ENCODE measurements at places on chromosomes 5 and 9.
A peak's percentile ranks its signal among the peaks of the same experiment; 100 is the strongest.

DNA sequence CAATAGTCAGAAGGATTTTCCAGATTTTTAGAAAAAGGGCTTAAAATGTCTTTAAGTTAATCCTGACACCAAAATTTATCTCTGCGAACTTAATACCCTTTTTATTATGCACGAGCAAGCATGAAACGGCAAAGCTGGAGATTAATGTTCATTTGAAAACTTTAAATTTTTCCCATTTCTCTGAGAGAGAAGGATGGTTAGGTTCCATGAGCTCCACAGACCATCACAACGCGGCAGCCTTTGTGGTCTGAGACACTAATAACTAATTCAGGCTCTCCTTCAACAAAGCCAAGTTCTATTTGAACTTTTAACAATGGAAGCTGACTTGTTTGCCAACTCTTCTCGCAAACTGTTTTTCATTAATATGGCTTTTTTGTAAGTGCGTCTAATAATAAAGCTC, 94.7 kb downstream of the MYO10 start:
- DNase-seq = no peak

DNA sequence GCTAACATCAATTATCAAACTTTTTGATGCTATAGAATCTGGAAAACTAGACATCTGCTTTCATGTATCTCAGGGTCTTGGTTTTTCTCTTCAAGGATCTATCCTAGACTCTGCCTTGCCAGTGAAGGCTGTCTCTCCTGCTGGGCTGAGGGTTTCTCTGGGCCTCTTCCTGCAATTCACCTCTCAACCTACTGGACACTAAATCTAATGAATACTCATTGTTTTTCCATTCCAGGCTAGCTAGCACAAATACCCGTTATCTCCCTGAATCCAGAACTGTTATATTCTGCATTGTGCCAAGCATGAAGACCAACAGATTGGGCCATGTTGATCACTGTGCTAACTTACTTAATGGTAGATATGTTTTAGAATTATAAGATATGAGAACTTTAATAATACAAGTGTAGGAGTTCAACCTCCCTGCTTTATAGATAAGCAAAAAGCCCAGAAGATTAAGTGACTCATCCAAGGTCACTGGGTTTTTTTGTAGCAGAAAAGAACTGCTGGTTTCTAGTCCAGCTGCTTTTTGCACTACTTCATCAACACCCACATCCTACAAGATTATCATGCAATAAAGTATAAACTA, 56.5 kb upstream of the RNF38 start:
- DNase-seq = no peak

DNA sequence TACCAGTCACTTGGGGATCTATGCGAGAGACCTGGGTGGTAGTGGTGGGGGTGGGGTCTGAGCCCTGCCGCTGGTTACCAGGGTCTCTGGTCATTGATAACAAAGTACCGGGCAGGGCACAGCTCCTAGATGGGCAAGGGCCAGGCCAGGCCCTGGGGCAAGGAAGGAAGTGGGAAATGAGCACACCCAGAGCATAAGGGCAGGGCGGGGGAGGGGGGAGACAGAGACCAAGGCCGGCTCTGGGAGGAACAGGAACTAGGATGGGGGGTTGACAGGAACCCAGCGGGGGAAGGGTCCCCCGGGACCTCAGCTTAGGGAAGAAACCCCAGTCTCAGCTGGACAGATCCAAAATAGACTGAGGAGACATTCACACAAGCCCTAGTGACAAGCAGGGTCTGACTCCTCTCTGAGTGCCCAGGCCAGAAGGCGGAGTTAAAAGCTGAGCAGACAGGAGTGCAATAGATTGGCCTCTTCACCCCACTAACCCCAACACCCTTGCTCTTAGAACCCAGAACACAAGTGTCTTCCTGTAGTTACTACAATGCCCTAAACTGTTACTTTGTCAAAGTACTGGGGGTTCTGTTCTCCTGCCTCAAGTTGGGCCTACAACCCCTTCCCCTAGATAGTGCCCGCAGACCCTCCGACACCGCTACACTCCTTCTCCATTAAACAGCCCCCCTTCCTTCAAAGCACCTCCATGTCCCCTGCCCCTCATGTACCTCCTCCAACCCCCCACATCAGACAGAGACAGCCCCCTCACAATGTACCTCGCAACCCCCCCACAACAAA, 628 bp downstream of the ATOSB start:
- DNase-seq = peak; percentile 17

DNA sequence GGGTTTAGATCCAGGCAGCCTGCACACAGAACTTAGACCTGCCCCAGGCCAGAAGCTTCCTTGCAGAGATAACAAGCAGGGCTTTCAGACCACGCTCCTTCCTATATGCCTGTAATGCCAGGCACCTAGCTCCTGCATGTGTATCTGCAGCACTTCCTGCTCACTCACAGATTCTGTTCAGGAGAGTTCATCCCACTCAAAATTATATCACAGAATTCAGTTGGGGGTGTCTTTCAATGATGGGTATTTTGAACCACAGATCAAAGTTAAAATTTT, 105.8 kb downstream of the SGCD start:
- no peak for DNase-seq

- no peak for DNase-seq
These were observed 1.4 kb downstream of the TMEM141 start for GRCh38 chr9:136792321-136793085.

- DNase-seq = no peak
These were observed 92.6 kb downstream of the DPYSL3 start for GRCh38 chr5:147417135-147417813.

DNA sequence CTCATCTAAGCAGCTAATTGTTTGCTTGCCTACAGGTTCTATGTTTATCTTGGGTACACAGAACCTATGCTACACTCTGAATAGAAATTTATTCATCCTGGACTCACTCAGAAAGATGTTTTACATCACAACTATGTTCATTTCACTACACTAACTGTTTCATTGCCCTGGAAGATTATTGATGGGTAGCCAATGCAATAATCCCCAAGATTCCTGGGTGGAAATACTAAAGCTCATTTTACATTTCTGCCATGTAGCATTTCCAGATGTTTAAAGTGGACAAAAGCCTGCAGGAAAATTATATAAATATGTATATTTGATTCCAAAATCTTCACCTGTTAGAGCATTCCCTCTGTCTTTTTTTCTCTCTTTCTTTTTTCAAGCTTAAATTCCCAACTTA, 51.9 kb upstream of the IL7R start:
- no peak for DNase-seq
